ENCODE measurements at places on chromosomes 12 and 14.

GRCh38 chr12:11059784-11060183 lies 2.3 kb downstream of the TAS2R46 start:
- DNase-seq: no peak

DNA sequence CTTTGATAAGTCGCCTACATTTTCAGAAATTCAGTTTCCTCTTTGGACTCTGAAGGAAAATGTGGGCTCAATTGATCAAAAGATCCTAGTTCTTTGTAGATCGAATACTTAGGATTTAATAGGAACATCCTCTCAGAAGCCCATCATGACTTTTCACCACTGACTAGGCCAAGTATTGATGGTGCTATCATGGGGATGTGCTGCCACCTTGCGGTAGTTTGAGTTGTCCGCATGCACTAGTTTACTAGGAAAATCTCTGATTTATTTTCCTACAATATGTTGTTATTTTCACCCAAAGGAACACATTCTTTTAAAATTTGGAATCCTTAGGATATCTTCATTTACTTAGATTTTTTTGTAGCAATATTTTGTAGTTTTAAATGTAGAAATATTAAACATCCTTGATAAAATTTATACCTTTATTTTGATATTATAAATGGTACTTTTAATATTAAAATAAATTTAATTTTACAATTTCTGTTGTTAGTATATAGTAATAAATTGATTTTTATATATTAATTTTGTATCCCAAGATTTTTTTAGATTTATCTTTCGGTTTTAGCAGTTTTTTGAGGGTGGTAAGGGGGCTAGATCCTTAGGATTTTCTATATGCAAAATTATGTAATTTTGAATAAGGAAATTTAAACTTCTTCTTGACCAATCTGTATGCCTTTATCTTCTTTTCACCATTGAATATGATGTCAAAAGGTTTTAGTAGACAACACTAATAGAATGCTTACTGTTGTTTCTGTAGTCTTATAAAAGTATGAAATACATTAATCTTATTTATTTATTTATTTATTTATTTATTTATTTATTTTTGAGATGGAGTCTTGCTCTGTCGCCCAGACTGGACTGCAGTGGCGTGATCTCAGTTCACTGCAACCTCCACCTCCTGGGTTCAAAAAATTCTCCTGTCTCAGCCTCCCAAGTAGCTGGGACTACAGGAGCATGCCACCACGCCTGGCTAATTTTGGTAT lies 52.9 kb upstream of the OR9K2 start:
- no peak for DNase-seq

DNA sequence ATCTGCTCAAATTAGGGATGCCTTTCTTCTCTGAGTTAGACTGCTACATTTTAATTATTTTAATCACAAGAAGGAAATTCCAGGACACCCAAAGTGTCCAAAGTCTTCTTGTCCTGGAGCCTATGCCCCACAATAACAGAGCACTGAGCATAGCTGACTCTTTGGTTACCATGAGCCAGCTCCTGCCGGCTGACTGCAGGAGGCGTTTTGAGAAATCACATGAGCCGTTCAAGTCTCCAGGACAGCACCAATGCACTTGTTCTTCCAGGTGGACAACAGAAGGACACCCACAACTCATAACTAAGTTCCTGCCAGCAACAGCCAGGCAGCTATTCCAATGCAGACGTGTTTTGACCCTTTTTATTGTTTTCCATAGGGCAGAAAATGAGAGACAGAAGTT lies 46.0 kb upstream of the SRSF5 start:
- no peak for DNase-seq

- peak; percentile 16 for DNase-seq
Measured at GRCh38 chr12:22828066-22828465, 203.1 kb downstream of the ETNK1 start.

- DNase-seq: no peak
Measured at GRCh38 chr14:31060253-31060875, 34.2 kb upstream of the STRN3 start.

DNA sequence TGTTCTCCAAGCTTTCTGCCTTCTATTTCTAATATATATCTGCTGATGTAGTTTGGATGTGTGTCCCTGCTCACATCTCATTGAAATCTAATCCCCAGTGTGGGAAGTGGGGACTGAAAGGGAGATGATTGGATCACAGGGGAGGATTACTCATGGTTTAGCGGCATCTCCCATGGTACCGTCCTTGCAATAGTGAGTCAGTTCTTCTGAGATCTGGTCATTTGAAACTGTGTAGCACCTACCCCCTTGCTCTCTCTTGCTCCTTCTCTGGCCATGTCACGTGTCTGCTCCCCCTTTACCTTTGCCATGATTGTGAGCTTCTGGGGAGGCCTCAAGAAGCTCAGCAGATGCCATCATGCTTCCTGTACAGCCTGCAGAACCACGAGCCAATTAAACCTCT lies 26.2 kb upstream of the ALX1 start:
- no peak for DNase-seq

DNA sequence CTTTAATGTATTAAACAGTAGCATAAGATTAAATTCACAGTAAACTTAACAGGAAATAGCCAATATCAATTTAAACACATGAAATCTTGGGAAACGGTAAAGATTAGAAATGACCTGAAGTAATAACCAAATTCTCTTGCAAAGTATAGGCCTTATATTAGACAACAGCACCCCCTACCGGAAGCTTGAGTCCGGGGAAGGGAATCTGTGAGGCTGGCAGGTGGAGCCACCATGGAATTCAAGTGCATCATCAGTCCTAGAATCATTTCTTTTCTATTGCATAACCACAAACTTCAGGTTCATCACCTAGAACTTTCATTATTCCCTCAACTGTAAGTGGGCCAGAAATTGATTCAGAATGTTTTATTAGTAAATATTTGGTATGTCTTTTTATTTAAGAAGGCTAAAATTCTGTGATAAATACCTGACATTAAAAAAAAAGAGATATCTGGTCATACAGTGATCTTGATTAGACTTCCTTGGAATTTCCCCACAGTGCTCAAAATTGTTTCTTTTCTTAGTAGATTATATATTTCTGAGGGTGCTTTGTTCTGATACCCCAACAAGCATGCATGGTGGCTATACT lies 48.6 kb downstream of the AP5M1 start:
- peak; percentile 8 for DNase-seq

DNA sequence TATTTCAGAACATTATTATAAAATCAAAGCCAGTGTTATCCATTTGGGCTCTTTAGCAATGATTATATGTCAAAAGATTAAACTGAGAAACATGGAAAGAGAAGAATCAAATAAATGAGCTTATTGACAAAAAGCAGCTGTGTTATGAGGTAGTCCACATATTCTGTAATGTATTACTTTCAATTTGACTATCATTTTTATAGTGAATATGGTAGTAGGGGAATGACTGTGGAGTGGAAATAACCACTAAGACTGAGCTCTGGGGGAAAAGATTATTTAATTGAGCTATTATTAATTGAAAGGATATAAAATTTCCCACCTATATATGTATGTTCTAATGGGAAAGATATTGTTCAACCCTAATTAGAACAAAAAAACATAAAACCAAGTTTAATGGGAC lies 381.3 kb downstream of the TMTC2 start:
- DNase-seq: no peak

GRCh38 chr12:101902641-101903040 lies 25.3 kb downstream of the DRAM1 start:
- DNase-seq: no peak

GRCh38 chr14:86596024-86596423 lies 1066.1 kb downstream of the FLRT2 start:
- no peak for DNase-seq

DNA sequence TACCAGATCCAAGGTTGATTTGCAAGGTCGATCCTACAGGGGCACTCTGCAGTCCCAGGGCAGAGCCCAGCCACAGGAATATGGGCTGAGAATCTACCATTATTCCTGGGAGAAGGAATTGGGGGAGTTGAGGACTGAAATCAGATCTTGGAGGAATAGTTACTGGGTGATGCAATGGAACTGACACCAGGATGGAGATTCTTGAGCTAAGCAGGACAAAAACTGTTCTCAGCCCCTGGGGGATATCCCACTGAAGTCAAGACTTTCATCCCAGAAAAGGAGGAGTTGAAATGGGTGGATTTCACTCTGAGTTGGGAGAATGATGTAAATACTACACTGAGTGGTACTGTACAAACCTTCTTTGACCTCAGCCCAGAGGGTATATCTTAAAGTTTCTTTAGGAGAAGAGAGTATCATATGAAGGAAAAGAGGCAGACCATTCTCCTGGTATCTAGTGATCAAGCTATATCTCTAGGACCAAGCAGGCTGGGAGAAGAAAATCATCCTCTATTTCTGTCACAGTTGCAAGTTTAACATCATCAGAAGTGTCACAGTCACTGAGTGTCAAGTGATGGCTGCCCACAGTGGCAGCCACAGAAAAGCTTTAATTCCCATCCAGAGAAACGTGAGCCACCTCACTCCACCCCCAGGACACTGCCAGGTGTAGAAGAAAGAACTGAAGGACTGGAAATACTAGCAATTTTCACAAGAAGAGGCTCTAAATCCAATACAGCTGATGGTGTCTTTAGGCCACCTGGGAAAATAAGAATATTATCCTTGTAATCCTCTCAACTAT lies 181.9 kb downstream of the NUAK1 start:
- no peak for DNase-seq

DNA sequence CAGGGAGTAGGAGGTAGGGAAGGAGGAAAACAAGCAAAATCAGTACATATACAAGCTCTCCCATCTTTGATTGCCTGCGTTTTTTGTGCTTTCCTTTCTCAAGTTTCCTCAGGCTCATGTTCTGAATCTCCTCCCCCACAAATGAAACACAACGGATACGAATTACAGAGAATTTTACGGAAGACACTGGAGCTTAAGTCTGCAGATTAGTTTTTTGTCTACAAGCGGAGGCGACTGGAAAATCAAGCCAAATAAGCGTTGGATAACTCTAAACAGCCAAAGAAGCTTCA lies 612 bp downstream of the WBP11 start:
- no peak for DNase-seq

- DNase-seq: no peak
Measured at GRCh38 chr12:104063712-104064030, 660 bp upstream of the HCFC2 start.

DNA sequence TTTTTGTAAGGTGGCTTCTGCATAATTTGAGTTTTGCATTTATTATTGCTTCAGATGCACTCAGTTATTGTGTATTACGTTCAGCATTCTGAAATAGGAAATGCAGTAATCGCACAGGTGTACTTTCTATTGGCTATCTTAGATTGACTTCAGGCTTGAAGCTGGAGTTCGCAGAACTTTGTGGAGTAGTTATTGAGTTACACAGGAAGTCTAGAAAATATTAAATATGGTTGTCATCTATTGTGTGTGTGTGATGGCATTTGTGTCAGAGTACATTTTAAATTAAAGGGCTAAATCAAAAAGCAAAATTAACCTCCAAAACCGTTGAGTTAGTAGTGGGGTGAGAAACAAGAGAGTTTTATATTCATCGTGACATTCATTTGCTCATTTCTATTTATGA lies 2.7 kb downstream of the ARID2 start:
- no peak for DNase-seq
